Fibroblast of skin of left biceps (primary cell): ENCODE measurements at places on chromosomes 2 and 18.

DNA sequence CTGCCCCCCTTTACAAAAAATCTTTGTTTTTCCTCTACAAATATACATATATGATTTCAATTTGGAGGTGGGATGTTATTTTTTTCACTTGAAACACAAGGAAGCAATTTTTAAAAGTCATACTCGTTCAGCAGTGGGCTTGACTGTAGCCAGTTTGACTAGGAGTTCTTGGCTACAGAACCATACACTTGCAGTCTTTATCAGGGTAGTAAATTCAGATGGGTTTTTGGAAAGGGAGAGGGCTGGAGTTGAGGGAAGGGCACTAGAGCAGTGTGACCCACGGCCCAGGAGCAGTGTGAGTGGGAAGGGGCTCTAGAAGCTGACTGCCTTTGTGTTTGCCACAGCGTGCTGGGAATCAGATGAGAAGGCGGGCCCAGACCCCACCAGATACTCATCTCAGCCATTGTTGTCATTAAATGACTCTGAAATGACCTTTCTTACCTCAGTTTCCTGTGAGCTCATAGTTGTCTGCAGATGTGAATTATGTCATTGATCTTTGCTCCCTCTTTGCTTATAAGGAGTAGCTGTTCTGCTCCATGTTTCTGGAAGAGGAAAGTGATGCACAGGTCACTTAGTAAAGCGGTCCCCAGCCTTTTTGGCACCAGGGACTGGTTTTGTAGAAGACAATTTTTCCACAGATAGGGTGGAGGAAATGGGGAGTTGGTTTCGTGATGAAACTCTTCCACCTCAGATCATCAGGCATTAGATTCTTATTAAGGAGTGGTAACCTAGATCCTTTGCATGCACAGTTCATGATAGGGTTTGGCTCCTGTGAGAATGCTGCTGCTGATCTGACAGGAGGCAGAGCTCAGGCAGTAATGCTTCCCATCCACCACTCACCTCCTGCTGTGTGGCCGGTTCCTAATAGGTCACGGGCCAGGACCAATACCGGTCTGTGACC is 116.8 kb downstream of the SPTBN1 start:
- DNase-seq = no peak

DNA sequence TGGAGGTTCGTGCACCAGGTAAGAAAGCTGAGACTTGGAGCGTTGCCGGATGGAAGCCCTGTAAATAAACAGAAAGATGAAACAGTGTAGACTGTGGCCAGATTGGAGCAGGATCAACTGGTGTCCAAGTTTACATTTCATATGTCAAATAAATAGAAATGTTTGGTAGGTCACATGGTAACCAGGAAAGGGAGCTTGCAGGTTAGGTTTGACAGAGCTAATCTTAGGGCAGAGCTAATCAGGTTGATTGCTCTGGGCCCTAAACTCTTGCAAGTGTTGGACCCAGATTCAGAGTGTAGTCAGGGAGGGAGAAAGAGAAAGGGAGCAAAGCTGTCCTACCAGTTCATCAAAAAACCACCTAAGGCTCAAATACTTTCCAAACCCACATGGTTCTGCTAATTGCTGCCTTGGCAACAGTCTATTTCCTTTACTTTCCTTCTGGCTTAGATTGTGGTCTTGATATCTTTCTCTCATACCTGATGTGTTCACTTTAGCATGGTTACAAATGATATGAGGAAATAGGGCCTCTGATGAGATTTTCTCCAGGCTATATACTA is 63.2 kb downstream of the G6PC2 start:
- DNase-seq = no peak

DNA sequence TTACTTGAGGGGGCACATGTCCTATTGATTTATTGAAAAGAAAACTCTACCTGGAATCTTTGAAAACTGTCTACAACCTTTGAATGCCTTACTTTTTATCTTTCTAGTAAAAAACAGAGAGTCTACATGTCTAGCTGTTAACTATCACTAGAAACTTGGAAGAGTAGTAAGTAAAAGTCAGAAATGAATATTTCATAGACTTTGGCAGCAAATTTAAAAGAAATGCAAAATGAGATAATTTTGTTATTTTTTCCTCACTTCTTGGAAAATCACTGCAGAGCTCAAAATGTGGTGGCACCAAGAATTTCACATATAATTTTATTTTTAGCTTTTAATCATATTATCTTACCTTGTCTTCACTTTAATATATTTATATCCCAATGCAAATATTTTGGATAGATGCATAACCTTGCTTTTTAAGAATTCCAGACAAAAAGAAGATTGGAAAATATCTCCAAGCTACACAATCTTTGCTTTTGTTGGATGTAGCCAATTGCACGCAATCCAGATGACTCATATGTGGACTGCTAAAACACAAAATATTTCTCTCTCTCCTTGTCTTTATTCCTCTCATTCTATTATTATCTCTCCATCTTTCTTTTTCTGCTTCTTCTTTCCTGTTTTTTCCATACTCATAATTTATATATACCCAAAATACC is 92.2 kb upstream of the DSEL start:
- DNase-seq = no peak

DNA sequence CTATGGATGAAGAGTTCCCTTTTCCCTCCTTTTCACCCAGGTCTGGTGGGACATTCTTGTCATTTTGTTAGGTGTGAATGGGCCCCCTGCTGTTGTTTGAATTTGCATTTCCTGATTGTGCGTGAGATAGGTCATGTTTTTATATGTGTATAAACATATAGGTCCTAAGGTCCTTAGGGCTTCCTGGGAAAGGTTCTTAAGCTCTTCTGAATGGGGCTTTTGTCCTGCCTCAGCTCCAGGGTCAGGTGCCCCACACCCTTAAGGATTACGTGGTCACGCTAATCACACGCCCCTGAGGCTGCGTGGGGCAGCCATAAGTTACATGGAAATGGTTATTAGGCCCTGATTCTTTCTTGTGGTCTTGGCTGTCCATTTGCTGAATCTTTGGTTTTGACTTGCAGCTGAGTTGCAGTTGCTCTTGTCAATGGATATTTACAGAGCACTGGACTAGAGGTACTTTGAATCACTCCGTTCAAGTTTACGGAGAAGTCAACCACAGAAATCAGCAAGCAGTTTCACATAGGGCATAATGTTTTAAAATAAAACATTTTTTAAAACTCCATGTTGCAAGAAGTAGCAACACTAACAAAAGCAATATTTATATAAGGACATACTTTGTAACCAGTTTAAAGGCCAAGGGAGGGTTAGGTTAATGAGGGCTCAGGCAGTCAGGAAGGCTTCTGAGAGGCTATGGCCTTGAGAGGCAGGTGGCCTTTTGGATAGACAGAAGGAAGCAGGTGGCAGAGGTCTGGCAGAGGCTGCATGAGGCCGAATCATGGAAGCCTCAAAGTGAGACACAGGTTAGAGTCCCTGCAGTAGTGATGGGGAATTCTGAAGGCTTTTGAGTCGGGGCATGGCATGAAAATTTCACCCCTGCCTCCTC is 24.2 kb downstream of the LIPG start:
- no peak for DNase-seq

- no peak for DNase-seq
These were observed 1.1 kb downstream of the HADHB start for GRCh38 chr2:26245810-26246209.

DNA sequence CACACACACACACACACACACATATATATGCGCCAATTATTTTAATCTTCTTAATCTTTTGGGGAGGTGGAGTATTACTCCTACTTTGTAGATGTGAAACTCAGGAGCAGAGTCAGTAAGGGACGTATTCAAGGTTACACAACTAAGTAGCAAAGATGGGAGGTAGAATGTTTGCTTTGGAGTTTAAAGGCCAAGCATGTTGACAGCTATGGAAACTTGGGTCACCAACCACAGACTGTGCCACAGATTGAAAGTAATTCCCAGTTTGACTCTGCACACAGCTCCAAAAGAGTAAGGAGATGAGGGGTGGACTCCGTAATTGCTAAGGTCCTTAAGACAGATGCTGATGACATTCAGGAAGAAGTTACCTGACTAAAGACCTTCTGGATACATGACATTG is 124.8 kb upstream of the ITGB6 start:
- no peak for DNase-seq

GRCh38 chr2:89849731-89850130 is 1158.3 kb downstream of the RPIA start:
- DNase-seq = no peak

GRCh38 chr2:229254206-229254605 is 16.9 kb downstream of the PID1 start:
- no peak for DNase-seq

DNA sequence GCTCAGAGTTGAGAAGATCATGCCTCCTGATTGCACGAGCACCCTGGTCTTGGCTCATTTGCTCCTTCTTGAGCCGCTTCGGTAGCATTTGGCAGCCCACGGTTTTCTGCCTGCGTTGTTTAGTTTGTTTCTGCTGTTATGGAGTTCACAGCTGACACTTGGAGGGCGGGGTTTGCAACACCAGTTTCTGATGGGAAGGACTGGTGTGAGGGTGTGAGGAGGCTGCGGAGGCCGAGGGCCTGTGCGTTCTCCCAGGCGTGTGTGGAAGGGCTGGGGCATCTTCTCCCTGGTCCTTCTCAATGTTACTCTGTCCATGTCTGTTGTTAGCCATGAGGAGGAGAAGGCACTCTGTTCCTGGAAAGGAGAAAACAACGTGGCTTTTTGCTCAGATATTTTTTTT is 22.9 kb downstream of the NFATC1 start:
- no peak for DNase-seq

DNA sequence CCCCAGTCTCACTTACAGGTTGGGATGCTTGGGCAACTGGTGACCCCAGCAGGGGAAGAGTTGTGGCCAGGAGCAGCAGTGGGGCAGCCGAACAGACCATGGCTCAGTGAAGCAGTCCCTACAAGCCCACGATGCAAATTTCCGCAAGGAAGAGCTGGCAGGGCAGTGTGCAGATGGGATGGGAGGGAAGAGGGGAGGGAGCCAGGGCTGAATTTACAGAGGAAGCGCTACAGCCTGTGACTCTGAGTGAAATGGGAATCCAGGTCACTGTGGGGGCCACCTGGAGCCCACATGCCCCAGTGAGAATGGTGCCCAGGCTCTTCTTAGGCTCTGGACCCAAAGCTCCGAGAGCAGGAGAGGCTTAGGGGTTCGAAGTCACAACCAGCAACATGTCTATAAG is 27.0 kb upstream of the SELENOI start:
- DNase-seq = no peak

GRCh38 chr18:22632191-22632590 is 214.5 kb upstream of the CTAGE1 start:
- DNase-seq = no peak

DNA sequence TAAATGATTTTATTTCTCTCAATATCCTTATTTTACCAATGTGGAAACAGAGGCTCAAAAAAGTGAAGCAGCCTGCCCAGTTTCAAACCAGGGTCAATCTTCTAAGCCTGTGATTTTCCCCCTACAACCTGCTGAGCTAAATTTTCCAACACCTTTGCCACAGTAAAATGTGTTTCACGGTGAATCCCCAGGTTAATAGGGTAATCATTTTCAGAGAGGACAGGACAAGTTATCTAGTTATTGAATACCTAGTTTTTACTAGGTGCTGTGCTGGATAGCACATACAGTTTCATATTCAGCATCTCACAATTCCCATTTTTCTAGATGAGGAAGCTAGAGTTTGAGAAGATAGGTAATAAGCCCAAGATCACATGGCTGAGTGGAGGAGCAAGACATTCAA is 236.6 kb downstream of the PTH2R start:
- DNase-seq = no peak

DNA sequence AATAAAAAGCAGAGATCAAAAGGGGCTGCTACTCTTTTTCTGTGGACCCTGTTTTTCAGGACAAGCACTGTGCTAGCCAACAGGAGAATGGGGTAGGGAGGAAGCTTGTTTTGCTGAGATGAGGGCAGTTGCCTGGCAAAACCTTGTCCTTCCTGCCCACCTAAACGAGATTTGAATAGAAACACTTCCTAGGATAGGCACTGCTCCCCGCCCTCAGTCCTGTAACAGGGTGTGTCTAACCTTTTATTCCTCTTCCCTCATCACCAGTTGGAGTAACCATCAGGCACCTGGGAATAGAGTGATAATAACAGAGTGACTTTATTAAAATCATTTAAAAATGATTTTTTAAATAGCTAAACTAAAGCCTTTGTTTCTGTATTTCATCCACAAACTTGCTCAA is 368.8 kb downstream of the LNPK start:
- DNase-seq = no peak

DNA sequence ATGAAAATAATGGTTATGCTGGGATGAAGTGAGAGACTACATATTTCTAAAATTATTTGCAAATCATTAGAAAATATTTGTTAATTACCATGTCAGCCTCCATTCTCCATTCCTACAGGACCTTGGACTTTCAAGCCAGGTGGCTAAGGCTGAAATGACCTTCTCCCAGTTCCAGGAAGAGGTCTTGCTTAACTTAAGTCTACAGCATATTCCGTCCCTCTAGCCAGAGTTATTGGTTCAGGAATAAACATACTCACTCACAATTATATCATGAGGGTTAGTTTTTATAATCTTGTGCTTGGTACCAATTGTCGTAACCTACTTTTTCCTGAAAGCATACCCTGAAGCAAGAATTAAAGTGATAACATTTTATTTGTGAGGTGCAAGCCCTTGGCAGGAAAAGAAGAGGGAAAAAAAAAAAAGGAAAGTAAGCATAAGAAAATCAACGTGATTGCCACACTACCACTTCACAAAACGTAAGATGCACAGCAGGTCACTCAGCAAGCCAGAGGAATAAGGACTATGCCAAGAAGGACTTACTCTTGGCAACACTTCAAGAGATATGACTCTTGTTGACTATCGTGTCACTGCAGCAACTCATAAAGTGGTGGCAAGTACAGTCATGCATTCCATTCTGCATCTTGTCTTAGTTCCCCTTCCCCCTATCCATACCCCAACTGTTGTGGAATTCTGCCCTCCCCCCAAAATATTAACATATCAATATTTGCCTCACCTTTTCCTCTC is 479.1 kb downstream of the MBD2 start:
- DNase-seq = no peak

DNA sequence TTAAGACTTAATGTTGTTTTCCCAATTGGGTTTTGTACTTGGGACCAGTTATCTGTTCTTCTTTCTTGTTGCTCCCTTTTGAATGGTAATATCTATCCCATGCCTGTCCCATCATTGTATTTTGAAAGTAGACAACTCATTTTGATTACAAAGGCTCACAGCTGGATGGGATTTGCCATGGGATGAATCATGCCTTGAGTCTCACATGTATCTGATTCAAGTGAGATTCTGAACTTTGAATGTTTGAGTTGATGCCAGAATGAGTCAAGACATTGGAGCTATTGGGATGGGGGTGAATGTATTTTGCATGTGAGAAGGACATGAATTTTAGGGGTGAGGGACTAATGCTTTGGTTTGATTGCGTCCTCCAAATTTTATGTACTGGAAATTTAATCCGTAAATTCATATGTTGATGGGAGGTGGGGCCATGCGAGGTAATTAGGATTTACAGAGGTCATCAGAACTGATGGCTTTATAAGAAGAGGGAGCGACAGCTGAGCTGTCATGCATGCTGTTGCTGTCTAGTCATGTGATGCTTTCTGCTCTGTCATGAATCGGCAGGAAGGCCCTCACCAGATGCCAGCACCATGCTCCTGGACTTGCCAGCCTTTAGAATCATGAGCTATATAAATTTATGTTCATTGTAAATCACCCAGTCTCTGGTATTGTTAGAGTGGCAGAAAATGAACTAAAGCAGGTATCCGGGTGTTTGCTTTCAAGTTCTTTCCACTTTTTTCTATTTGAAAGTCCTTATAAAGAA is 741.3 kb upstream of the RAB6C start:
- DNase-seq = peak; percentile 87
